SW480 (cell line): ENCODE measurements at places on chromosomes 3 and 15.

DNA sequence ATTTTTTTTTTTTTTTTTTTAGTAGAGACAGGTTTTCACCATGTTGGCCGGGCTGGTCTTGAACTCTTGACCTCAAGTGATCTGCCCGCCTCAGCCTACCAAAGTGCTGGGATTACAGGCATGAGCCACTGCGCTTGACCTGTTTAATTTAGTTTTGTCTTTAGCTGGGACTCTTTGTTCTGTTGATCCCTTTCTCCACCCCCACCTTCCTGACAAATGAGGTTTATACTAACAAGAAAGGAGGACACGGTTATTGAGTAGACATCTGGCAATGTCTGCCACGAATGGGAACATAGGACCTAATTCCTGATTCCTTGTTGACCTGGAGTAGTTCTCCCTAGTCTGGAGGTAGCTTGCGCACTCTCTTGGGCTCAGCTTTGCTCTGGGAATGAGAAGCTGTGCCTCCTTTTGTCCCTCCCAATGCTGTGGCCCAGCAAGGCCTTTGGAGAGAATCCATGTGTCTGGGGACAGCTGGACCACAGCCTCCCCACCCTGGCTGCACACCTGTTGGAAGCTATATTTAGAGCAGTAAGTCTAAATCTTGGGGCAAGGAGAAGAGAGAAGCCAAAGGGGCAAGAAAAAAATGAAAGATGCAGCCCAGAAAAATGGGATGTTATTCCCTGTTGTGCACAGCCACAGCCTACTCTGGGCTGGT is 53.2 kb upstream of the ADPGK start:
- no peak for DNase-seq

GRCh38 chr3:110397115-110397514 is 674.5 kb upstream of the NECTIN3 start:
- DNase-seq, result no peak

GRCh38 chr3:101151286-101151913 is 158.2 kb upstream of the ABI3BP start:
- no peak for DNase-seq

GRCh38 chr15:31379042-31379441 is 52.4 kb downstream of the KLF13 start:
- DNase-seq, result no peak

GRCh38 chr3:76668653-76669052 is 371.2 kb upstream of the ROBO2 start:
- DNase-seq, result no peak

- DNase-seq, result peak; percentile 32
Observed at GRCh38 chr3:61645148-61645547, 83.8 kb downstream of the PTPRG start.
